ENCODE measurements at places on chromosomes 5 and 9.

- no peak for DNase-seq
Measured at GRCh38 chr9:32348106-32348695, 36.2 kb upstream of the ACO1 start.

- no peak for DNase-seq
Measured at GRCh38 chr5:54837093-54837492, 148.3 kb downstream of the ESM1 start.

DNA sequence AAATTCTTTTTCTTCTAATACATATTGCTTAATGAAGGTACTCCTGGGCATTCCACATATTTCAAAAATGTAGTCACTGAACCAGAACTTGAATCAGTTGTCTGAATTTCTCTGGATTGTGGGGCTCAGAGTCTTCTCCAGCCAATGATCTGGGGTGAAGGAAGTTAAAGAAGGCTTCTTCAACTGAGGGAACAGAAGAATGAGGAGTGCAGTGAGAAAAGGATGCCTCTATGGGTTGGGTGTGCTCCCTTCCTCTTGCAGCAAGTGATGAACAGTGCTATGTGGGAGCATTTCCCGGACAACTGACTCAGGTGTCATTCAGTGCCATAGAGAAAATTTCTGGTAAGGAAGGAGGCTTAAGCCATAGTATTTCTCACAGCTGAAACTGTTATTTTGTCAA is 7.9 kb downstream of the LNPEP start:
- no peak for DNase-seq

DNA sequence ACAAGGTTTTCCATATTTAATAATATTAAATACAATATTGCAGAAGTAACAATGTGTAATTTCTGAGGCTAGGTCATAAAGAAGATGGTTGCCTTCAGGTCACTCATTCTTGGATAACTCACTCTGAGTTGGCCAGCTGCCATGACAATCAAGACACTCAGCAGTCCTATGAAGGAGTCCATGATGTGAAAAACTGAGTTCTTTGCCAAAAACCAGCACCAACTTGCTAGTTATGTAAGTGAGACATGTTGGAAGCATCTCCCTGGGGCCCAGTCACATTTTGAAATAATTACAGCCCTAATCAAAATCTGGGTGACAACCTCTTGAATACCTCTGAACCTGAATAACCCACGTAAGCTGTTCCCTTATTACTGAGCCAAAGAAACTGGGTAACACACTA is 453.2 kb downstream of the CDH18 start:
- DNase-seq = no peak

GRCh38 chr9:89634995-89635742 is 30.4 kb downstream of the GADD45G start:
- DNase-seq = no peak

- DNase-seq = peak; percentile 32
Measured at GRCh38 chr5:66828548-66829357, 232.6 kb downstream of the MAST4 start.
